T-helper 17 cell (primary cell): ENCODE measurements at places on chromosomes 13 and 19. TPM values are rescaled to one million over a fixed set of nuclear protein-coding genes. Genes with fewer than 3 reads are reported as not detected.

- no peak for DNase-seq
Measured at GRCh38 chr19:17420475-17420924, 653 bp downstream of the MVB12A start.

GRCh38 chr19:15609261-15609660 lies 5.8 kb upstream of the CYP4F8 start:
- DNase-seq, result no peak

GRCh38 chr19:15631817-15632216 lies 8.9 kb upstream of the CYP4F3 start:
- DNase-seq, result peak; percentile 24

DNA sequence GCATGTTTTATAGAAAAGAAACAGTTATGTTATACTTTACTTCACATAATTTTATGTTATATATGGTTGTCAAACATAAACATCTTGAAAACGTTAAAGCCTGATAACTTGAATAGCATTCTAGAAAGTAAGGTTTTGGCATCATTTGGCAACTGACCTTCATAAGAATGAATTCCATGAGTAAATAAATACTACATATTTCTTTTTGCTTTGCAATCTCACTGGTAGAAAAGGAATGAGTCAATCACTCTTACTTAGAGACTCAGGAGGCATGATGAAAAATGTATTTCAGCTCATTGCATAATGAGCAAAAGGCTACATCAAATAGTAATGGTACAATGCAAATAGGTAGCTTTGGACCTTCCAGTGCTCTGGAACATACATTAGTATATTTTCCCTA lies 1381.9 kb downstream of the EFNB2 start:
- DNase-seq, result no peak

- no peak for DNase-seq
Measured at GRCh38 chr19:33705860-33706259, 84.1 kb downstream of the CHST8 start.

DNA sequence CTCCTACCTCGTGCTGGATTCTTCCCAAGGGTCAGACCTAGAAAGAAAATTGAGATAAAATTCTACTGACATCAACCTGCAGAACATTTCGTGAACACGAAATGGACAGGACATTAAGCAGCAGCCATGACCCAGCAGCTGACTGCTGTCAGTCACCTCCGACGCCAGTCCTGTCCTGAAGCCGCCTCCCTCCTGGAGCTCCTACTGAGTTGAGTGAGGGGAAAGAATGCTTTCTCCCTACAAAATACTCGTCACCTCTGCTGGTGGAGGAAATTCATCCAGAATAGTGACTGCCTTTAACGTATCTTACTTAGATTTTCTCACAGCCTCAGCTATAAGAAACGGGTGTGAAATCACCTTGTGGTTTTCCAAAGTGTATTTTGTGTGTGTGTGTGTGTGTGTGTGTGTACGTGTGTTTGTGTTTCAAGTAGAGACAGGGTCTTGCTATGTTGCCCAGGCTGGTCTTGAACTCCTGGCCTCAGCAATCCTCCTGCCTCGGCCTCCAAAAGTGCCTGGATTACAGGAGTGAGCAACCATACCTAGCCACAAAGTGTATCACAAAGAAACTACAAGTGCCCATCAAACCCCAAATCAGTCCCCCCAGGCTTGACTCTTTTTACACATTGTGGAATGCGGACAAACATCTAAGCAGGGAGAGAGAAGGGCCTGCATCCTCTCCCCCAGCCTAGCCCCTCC lies 2.3 kb upstream of the C13orf42 start:
- DNase-seq, result no peak

DNA sequence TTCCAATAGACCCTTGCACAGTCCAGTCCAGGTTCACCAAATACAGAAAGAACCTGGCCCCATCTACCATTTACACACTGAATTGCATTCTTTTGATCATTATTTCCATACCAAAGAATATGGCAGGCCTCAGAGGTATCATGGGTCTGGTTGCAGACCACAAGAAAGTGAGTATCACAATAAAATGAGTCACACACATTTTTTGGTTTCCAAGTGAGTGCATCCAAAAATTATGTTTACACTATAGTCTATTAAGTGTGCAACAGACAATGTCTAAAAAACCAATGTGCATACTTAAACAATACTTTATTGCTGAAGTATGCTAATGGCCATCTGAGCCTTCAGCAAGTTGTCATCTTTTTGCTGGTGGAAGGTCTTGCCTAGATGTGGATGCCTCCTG lies 105.3 kb downstream of the SPACA7 start:
- DNase-seq, result no peak

DNA sequence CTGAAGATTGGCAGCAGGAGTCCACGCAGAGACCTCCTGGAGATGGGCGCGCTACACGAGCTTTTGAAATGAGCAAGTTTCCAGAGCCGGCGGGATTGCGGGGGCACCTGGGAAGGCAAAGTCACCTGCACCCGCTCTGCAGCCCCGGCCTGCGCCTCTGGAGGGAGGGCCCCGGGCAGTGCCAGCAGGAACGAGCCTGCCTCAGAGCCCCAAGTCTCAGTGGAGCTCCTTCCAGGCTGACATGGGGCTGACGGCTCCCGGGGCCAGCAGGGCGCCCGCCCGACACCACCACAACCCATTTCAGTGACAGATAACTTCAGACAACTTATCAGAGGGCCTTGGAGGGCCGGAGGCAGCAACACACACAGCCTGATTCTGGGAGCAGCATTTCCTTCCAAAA lies 45.0 kb downstream of the RASA3 start:
- no peak for DNase-seq

- DNase-seq, result no peak
Measured at GRCh38 chr13:64672751-64673150, 2557.4 kb downstream of the PCDH9 start.

GRCh38 chr13:36518707-36519106 lies 86.4 kb downstream of the CCNA1 start:
- DNase-seq, result no peak

- DNase-seq, result no peak
Measured at GRCh38 chr13:87356314-87356713, 314.9 kb upstream of the SLITRK5 start.

DNA sequence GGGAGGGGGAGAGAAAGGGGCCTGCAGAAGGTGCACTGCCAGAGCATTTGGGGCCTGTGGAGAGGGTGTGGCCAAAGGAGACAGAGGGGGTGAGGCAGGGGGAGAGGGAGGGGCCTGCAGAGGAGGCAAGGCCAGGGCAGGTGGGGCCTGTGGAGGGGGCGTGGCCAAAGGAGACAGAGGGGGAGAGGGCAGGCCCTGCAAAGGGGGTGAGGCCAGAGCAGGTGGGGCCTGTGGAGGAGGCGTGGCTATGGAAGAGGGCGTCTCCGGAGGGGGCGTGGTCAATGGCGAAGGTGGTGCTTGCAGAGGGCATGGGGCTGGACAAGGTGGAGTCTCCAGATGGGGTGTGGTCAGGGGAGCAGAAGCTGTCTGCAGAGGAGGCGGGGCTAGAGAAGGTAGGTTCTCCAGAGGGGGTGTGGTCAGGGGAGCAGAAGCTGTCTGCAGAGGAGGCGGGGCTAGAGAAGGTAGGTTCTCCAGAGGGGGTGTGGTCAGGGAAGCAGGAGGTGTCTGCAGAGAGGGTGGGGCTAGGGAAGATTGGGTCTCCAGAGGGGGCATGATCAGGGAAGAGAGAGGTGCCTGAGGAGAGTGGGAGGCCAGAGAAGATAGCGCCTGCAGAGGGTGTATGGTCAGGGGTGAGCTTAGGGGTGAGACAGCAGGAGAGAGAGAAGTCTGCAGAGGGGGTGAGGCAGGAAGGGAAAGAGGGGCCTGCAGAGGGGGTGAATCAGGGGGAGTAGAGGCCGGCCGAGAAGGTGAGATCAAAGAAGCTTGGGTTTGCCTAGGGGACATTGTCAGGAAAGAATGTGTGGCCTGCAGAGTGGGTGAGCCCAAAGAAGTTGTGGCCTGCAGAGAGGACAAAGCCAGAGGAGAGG lies 3.4 kb downstream of the PRR36 start:
- DNase-seq, result peak; percentile 53

SYT3 gene
- total RNA-seq, result not detected

ATCAY gene
- not detected for total RNA-seq

ZNF625 gene
- 0.75 TPM for total RNA-seq

KIR3DL1 gene
- total RNA-seq, result not detected

FLT1 gene
- 0.42 TPM for total RNA-seq
